RWPE2 (cell line): ENCODE measurements at places on chromosomes 2 and 18.

DNA sequence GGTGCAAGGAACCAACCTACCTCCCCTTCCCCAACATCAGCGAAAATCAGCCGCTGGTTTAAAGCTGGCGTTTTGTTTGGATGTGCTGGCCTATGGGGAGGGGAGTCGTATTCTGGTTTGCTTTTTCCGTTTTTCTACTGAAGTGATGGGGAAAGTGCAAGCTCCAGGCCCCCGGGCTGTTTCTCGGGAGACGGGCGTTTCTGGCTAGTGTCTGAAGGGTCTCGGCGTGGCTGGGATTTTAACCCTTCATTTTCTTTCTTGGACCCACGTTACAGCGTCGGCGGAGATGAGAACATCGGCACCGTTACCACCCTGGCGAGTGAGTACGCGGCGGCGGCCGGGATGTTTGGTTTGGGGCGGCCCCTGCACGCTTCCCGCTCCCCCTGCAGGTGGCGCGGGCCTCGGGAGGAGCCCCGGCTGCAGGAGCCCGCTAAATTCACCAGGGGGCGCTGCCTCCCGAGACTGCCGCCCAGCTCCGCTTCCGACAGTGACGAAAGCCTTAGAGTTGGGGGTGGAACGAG, 70.7 kb downstream of the PLB1 start:
- no peak for DNase-seq

GRCh38 chr18:21805771-21806366, 65.3 kb downstream of the MIB1 start:
- no peak for DNase-seq

DNA sequence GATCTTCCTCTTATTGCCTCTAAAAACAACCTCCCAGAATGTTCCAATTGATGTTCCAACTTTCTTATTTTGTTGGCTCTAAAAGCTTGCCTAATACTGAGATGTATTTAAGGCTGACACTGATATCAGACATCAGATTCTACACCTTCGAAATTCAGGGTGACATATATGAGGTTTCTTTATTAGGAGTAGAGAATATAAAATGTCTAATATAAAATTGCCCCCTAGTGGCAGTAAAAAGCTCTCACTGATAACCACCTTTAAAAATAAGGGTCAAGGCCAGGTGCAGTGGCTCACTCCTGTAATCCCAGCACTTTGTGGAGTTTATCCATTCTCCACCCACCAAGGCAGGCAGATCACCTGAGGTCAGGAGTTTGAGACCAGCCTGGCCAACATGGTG, 789.7 kb upstream of the SLC39A10 start:
- DNase-seq = no peak

DNA sequence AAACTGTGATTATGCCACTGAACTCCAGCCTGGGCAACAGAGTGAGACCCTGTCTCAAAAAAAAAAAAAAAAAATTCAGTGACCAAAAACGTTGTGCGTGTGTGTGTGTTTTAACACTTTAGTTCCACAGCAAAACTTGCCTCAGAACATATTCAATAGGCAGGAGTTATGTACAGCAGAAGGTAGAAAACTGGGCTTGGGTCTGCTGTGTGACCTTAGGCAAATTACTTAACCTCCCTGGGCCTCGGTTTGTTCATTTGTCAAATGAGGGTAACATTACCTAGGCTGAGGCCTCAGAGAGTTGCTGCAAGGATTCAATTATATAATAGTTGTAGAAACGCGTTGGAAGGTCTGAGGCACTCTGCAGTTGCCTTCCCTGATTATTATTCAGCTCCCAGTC, 10.3 kb upstream of the SCG2 start:
- DNase-seq = no peak

- no peak for DNase-seq
Observed at GRCh38 chr2:6183226-6183625, 491.0 kb downstream of the SOX11 start.

- no peak for DNase-seq
Observed at GRCh38 chr18:23038712-23039111, 96.6 kb upstream of the CABLES1 start.

GRCh38 chr2:134128746-134129145, 125.1 kb upstream of the MGAT5 start:
- no peak for DNase-seq

- no peak for DNase-seq
Observed at GRCh38 chr18:25228410-25228809, 123.6 kb downstream of the ZNF521 start.

DNA sequence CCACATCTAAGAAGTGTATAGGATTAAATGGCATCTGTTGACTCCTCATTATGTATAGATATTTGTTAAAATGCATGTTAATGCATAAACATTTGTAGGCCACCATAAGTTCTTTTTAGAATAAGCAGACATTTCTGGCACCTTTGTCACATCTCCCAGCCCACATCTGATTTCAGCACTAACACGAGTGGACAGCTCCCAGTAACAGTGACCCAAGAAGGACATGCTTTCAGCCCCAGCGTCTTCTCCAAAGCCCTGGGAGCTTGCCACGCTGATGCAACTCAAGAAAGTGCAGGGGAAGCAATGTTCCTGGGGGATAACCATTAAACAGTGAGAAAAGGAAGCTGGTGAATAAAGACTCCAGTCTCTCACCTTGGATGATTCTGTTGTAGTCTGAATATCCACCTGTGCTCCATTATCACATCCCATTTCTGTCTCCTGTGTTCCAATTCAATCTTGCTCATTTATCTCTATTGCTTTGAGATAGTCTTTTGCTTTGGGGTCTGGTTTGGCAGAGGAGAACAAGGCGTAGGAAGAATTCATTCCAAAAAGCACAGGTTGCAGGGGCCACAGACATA, 182.6 kb upstream of the THSD7B start:
- DNase-seq = no peak
